ENCODE measurements at places on chromosomes 3 and 15.
A peak's percentile ranks its signal among the peaks of the same experiment; 100 is the strongest.

DNA sequence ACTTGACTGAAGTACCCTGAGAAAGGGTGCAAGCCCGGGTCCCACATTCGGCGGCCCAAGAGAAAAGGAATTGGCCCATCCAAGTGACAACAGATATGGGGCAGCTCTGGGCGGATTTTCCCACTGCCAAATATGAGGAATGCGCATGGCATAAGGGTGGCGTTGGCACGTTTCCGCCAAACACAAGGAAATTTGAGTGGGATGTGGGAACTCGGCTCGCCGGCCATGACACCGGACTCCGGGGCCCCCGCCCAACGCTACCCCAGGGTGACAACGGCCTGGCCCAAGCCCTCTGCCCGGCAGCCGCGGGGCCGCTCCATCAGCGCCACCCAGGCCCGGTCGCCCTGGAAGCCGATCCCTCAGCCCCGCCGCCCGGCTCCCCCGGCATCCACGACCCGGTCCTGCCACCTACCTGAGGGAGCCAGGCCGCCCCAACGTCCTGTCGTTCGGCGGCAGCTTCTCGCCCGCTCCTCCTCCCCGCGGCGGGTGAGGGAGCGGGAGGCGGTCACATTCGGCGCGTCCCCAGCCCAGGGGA, 449 bp downstream of the RAF1 start:
- DNase-seq, result peak; percentile 52

- DNase-seq, result no peak
Observed at GRCh38 chr15:73716417-73716816, 32.2 kb downstream of the CD276 start.

DNA sequence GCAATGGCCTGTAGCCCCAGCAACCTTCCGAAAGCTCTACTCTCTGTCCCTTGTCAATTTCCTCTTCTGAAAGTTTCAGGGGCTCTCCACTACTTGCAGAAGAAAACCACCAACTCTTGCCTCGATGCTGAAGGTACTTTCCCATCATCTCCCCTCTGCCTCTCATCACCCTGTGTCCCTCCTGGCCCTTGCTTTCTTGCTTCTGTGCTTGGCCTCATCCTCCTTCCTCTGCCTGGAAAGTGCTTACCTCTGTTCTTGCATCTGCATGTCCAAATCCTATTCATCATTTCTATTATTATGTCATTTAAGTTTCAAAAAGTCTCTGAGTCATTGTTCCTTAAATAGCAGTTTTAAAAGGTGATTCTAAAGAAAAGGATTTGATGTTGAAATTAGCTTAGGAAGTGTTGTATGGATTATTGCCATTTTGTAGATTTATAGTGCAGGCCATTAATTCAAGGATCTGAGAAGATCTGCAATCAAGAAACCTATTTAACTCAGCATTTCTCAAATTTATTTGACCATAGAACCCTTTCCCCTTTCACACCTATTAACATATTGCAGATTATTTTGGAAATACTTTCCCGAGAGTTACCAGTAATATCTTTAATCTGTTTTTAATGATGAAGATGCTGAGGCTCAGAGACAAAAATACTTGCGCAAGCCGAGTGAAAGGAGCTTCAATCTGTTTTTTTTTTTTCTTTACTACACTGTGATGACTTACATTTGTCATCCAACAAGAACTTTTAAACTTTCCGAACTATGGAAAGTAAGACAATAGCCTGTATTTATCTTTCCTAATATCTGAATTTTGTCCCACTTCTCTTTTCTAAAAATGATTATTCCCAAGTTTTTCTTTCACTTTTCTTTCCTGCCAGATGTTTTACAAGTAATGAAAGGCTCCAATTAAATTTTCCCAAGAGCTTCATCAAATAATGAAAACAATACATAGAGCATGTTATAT, 22.3 kb upstream of the CFAP161 start:
- peak; percentile 75 for DNase-seq

GRCh38 chr3:152405915-152406802, 137.4 kb downstream of the MBNL1 start:
- peak; percentile 93 for DNase-seq

DNA sequence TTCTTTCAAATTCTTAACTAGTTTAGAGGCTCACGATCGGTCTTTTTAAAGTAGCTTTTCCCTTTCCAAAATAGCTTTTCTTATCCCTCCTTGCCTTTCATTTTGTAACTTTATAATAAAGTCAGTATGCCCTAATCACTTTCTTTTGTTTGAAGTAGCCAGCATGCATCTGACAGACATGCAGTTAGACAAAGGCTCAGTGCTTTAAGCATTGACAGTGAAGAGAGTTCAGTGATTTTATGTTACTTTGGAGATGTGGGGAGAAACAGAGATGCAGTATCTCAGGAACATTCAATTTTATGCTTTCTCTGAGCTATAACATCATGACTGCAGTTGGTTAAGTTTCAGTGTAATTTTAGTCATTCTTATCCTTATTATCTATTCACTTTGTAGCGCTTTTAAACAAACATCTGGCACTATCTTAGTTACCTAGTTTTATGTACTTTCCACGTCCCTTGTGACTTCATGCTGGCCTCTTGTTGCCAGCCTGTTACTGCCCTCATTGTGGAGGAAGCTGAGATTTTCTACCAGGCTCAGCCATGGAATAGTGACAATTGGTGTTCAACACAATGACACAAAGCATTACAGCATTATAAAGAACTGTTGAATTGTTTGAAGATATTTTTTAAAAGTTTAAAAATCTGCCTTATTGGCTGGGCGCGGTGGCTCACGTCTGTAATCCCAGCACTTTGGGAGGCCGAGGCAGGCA, 90.3 kb downstream of the AKAP13 start:
- DNase-seq, result no peak

DNA sequence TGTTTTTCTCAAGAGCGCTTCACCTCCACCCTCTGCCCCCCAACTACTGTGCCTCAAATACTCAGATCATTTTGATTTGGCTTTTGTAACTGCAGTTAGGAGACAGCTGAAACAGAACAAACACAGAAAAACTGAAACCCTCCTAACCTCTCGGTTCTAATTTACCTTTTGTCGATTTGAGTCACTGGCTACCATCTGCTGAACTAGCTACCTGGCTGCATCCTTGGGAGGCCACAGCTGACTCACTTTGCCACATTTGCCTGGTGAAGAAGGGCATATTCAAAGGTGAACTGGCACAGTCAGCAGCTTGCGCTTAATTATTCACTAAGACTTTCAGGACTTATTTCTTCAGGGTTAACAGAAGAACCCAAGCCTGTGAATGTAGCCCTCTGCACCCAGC, 117.7 kb downstream of the FOXB1 start:
- no peak for DNase-seq
